ENCODE measurements at places on chromosomes 13 and 19.

- no peak for DNase-seq
These were observed 3.5 kb downstream of the TMEM150B start for GRCh38 chr19:55321466-55322137.

- no peak for DNase-seq
These were observed 159.9 kb downstream of the KATNAL1 start for GRCh38 chr13:30147421-30147820.

DNA sequence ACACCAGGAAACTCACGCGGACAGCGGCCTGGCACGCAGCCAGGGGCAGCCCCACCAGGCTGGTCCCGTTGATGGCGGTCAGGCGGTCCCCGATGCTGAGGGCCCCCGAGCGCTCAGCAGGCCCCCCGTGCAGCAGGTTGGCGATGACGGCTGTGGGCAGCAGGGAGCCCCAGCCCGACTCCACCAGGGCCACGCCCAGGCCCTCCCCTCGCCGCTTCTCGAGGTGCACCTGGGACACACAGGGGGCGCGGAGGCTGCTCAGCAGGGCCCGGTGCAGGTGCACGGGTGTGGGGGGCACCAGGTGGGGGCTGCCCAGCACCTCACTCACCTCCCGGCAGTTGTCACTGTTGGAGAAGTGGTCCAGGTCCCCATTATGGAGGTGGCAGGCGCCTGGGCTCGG is 9.0 kb downstream of the APBA3 start:
- DNase-seq = no peak

- no peak for DNase-seq
These were observed 5.8 kb upstream of the CYP4F8 start for GRCh38 chr19:15609261-15609660.

GRCh38 chr13:36163809-36164308 is 32.7 kb upstream of the DCLK1 start:
- peak; percentile 90 for DNase-seq

GRCh38 chr13:50451609-50452008 is 391.9 kb downstream of the DLEU7 start:
- DNase-seq = no peak

DNA sequence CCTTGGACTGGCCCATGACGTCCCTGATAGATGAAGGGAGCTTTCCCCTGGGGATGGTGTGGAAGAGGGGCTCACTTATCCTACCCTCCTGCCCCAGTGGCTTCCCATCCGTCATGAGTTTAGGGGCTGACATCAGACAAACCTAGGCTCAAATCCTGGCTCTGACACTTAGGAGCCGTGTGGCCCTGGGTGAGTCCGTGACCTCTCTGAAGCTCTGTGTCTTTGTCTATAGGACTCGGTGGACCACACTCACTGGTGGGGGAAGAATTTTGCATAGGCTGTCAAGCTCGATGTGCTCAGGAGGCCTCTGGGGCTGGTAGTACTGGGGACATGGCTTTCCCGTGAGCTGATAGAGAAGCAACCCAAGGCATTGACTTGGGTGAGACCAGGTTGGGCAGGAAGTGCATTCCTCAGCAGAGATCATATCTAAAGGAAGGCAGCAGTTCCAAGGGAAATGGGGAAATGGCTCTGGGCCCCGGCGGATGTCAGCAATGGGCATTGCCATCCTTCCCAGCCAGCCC is 17.4 kb upstream of the AP1M2 start:
- DNase-seq = no peak

DNA sequence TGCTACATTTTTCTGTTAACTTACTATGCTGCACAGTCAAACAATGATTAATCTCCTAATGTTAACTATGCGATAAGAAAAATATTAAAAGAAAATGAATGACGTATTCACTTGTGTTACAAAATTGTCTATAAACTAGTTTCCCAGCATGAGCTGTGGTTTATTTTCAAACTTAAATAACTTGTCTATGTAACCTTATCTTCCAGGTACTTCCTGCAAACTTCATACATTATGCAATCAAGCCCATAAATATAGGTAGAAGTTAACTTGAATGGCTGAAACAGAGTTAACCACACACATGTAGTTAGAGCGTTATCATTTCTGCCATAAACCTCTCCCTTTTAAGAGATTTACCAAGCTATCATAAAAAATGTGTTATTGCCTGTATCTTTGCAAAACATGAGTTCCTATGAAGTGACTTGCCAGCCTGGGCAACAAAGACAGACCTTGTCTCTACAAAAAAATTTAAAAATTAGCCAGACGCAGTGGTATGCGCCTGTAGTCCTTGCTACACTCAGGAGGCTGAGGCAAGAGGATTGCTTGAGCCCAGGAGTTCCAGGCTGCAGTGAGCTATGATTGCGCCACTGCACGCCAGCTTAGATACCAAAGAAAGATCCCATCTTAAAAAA is 17.7 kb upstream of the KLF5 start:
- no peak for DNase-seq

- no peak for DNase-seq
These were observed 10.4 kb upstream of the MAP2K2 start for GRCh38 chr19:4134351-4134750.

- no peak for DNase-seq
These were observed 20.3 kb downstream of the SOX21 start for GRCh38 chr13:94692030-94692429.

GRCh38 chr19:20478936-20479335 is 86.6 kb downstream of the ZNF737 start:
- no peak for DNase-seq

- DNase-seq = no peak
These were observed 103.1 kb upstream of the RNF113B start for GRCh38 chr13:98280176-98280510.

- DNase-seq = no peak
These were observed 2.0 kb downstream of the EGLN2 start for GRCh38 chr19:40800997-40801377.

DNA sequence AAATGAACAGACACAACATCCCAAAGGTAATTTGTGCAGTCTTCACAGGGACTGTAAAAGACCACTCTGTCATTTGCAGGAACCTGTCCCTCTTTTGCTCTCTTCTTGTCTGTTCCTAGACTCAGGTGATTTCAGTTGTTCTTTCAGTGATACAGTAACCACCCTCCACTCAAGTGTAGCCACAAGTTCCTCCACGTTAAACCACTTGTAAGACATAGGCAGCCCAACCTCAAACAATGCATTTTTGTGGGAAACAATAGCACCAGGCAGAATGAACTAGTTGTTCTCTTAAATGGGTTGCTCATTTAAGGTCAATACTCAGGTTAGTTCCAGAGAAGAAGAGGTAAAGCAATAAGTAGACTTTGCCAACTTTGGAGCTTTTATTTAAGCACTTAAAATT is 359.4 kb downstream of the MZT1 start:
- no peak for DNase-seq

- DNase-seq = no peak
These were observed 3.7 kb downstream of the FUZ start for GRCh38 chr19:49809160-49809940.

DNA sequence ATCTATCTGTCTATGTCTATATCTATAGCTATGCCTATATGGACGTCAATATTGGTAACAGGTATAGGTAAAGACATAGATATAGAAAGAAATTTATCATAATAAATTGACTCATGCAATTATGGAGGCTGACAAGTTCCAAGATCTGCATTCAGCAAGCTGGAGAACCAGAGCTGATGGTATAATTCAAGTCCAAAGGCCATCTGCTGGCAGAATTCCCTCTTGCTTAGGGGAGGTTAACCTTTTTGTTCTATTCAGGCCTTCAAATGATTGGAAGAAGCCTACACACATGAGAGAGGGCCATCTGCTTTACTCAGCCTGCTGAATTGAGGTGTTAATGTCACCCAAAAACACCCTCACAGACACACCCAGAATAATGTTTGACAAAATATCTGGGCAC is 10.8 kb downstream of the RASL11A start:
- no peak for DNase-seq

- DNase-seq = no peak
These were observed 5.4 kb upstream of the LGALS13 start for GRCh38 chr19:39596911-39597310.

GRCh38 chr19:16593181-16593580 is 21.0 kb upstream of the SLC35E1 start:
- DNase-seq = no peak

DNA sequence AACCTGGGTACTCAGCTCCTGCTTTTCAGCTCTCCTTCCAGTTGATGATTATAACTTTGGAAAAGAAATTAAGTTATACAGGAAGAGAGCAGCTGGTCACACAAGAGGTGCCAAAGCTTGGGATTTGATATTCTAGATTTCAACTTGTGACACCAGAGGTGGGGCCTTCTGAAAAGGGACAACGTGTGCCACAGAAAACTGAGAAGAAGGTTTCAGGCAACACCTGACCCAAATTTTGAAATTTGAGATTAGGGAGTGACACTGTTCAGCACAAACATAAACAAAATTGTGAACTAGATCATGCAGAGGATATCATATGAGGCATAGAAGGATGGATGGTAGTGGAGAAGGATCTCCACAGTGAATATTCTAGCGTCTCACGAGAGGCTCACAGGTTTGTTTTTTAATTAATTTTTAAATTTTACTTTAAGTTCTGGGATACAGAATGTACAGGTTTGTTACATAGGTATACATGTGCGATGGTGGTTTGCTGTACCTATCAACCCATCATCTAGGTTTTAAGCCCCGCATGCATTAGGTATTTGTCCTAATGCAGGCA is 379.7 kb downstream of the ENOX1 start:
- no peak for DNase-seq

- no peak for DNase-seq
These were observed 29.1 kb downstream of the CEBPA start for GRCh38 chr19:33273065-33273736.

- no peak for DNase-seq
These were observed 38.4 kb downstream of the BRD4 start for GRCh38 chr19:15293781-15294491.

- DNase-seq = no peak
These were observed 6.5 kb downstream of the PLPPR3 start for GRCh38 chr19:815079-815774.

DNA sequence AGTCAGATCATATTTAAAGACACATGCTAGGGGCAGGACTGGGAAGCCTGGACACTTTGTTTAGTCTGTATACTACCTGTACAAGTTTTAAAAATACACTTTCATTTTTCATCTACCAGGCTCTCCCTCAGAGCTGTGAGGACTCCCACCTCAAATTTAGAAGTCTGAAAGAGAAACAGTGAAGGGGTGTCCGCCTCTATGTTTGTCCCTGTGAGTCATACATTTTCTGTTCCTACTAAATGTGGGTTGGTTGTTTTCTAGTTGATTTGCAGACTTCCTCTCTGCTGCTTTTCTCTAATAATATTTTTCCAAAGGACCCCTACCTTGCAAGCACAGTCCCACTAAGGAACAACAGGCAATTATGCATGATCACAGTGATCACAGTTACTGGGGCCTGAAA is 110.5 kb downstream of the ENOX1 start:
- DNase-seq = no peak

DNA sequence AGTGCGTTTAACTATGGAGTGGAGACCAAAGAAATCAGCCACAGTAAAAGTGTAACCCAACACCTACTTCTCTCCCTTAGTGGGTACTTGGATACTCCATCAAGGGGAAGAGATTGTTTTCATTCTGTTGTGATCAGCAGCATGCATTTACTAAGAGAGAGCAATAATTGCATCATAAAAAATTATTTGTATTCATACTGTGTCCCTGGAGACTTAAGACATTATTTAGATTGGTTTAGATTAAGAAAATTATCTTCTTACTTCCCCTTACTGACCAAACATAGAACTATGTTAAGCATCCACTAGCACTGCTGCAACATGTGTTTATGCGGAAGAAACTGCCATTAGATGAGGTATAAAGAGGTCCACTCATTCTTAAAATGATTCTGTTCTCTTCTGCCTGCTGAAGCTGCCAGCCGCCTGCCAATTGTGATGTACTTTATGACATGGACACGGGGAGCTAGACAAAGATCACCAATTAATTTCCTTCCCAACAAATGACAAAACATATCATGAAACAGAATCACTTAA is 738.5 kb downstream of the DIAPH3 start:
- DNase-seq = no peak

DNA sequence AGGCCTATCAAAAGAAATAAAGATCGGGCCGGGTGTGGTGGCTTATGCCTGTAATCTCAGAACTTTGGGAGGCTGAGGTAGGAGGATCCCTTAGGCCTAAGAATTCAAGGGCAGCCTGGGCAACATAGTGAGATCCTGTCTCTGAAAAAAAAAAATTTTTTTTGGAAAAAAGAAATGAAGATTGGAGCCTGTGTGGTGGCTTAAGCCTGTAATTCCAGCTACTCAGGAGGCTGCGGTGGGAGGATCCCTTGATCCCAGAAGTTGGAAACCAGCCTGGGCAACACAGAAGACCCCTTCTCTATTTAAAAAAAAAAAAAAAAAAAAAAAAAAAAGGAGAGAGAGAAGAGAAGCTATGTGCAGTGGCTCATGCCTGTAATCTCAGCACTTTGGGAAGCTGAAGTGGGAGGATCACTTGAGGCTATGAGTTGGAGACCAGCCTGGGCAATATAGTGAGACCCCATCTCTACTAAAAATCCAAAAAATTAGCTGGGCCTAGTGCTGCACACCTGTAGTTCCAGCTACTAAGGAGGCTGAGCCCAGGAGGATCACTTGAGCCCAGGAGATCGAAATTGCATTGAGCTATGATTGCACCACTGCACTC is 14.7 kb upstream of the LYPD3 start:
- no peak for DNase-seq

DNA sequence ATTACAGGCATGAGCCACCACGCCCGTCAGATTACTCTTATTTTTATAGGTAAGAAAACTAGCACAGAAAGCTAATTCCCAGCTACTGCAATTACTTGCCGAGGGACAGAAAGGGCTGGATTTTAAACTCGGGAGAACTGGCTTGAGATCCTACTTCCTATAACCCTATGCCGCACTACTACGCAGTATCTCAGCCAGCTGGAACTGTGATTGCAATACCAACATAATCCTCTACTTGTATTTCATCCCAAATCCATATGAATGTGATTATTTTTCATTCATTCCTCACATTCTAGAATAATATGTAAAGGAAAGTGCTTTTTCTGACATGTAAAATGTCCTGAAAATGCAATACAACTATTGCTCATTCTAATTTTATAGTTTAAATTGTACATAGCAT is 773.8 kb upstream of the GPC6 start:
- no peak for DNase-seq
